ENCODE measurements at places on chromosomes 7 and 10. TPM values are rescaled to one million over a fixed set of nuclear protein-coding genes. Genes with fewer than 3 reads are reported as not detected.

Gene RAPGEF5
- 10.2 TPM for total RNA-seq

Gene CABCOCO1
- total RNA-seq = 0.24 TPM

Gene RBM20
- total RNA-seq = 7.7 TPM

Gene CYP2E1
- not detected for total RNA-seq

Gene EN2
- 6.7 TPM for total RNA-seq

Gene LBX1
- total RNA-seq = not detected

Gene CC2D2B
- total RNA-seq = not detected

Gene CCDC3
- not detected for total RNA-seq

Gene CFAP70
- 0.78 TPM for total RNA-seq

Gene PFKP
- 971 TPM for total RNA-seq

Gene FRMD4A
- 3.8 TPM for total RNA-seq
